Muscle of leg (tissue), 16 donors: ENCODE measurements at places on chromosomes 13 and 19. TPM values are rescaled to one million over a fixed set of nuclear protein-coding genes. Genes with fewer than 3 reads are reported as not detected.
A peak's percentile ranks its signal among the peaks of the same experiment; 100 is the strongest.

DNA sequence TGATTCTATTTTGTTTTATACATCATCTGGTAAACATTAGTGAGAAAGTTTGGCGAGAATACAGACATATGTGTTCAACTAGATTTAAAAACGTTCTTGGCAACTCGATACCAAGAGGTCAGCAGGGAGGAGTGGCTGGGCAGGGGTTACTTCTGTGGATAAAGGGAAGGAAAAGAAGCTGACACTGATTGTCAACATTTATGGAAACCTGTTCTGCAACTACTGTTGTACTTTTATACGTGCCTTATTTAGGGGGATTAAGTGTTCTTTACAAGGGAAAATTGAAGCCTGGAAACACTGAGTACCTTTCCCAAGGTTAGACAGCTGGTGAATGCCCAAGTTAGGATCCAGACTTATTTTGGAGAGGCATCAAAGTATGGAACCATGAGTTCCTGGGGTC is 65.0 kb downstream of the MTUS2 start:
- H3K27ac ChIP-seq = no peak overlapping the region
- H3K36me3 ChIP-seq = no peaks in the 10 kb centered on the region
- no peaks in the 10 kb centered on the region for H3K4me1 ChIP-seq
- peak; percentile 40 for DNase-seq

Gene ZNF844
- 12.9 TPM for total RNA-seq

DNA sequence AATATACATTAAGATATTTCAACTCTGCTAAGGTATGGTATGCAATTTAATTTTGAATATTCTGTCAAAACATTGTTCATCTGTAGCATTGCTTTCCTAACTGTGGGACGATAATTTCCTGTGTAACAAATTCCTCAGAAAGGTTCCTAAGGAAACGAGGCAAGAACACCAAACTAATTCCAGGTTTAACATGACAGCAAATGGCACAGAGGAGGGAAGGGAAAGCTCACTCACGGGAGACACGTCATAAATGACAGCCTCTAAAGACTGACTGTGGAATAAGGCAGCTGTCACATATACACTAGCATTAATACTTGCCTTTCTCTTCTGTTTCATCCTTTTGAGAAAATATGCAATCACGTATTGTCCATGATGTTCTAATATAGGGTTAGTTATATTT is 380.6 kb downstream of the LIG4 start:
- no peak overlapping the region for H3K27ac ChIP-seq
- no peaks in the 10 kb centered on the region for H3K36me3 ChIP-seq
- H3K27me3 ChIP-seq = no peaks in the 10 kb centered on the region

- H3K4me1 ChIP-seq = no peaks in the 10 kb centered on the region
- no peaks in the 10 kb centered on the region for H3K27me3 ChIP-seq
- peaks cover 13% of the 10 kb centered on the region for H3K36me3 ChIP-seq
Measured at GRCh38 chr13:41254902-41255301, 8.5 kb downstream of the MTRF1 start.

Gene C5AR2
- 0.40 TPM for total RNA-seq

Gene ADM5
- total RNA-seq = 0.89 TPM

Gene DAND5
- total RNA-seq = 0.04 TPM

Gene CYP2B6
- total RNA-seq = not detected

Gene CNFN
- not detected for total RNA-seq

- DNase-seq = no peak
- H3K4me3 ChIP-seq = no peak overlapping the region
Measured at GRCh38 chr13:23777575-23777870, 111.7 kb downstream of the MIPEP start.

Gene MBNL2
- total RNA-seq = 30.9 TPM

Gene CYSLTR2
- 0.09 TPM for total RNA-seq

DNA sequence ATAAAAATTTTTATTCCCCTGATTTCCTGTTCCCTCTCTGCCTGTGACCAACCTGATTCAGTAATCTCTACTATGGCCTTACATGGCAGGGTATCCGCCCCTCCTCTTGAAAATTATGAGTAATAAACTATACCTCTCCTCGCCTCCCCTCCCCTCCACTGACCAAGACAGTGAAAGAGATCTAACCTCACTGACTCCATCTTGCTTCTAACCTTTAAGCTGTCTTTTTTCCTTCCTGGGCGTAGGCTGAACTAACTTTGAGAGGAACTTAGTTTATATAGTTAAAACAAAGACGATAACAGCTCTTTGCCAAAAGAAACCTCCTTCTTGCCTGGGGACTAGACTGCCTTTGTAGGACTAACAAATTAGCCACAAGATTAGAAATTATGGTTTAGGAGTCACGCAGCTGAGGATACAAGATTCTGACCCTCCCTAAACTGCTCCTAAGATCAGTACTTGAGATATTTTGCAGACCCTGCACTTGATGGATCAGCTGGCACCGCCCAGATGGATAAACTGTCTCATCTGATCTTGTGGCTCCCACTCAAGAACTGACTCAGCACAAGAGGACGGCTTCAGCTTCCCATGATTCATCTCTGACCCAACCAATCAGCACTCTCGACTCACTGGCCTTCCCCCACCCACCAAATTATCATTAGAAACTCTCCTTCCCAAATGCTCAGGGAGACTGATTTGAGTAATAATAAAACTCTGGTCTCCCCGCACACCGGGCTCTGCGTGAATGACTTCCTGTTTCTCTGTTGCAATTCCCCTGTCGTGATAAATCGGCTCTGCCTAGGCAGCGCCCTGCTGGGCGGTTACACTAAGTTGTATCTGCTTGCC is 187.1 kb downstream of the TDRD3 start:
- peak; percentile 15 for DNase-seq
- no peaks in the 10 kb centered on the region for H3K36me3 ChIP-seq
- H3K27me3 ChIP-seq = no peaks in the 10 kb centered on the region
- no peaks in the 10 kb centered on the region for H3K4me1 ChIP-seq
